ENCODE measurements at places on chromosomes 6 and 20. TPM values are rescaled to one million over a fixed set of nuclear protein-coding genes. Genes with fewer than 3 reads are reported as not detected.
A peak's percentile ranks its signal among the peaks of the same experiment; 100 is the strongest.

KLC4 gene
- total RNA-seq = 17.7 TPM

PSMB8 gene
- total RNA-seq = 67.3 TPM

CST2 gene
- total RNA-seq = not detected

ELOVL2 gene
- 0.29 TPM for total RNA-seq

- H3K36me3 ChIP-seq = no peaks in the 10 kb centered on the region
- H3K4me1 ChIP-seq = no peaks in the 10 kb centered on the region
- DNase-seq = no peak
- H3K27ac ChIP-seq = no peak overlapping the region
- H3K27me3 ChIP-seq = no peaks in the 10 kb centered on the region
Measured at GRCh38 chr6:46287681-46288080, 116.9 kb upstream of the ENPP5 start.

- H3K36me3 ChIP-seq = no peaks in the 10 kb centered on the region
- no peak overlapping the region for H3K4me3 ChIP-seq
- H3K27ac ChIP-seq = no peak overlapping the region
- H3K4me1 ChIP-seq = no peaks in the 10 kb centered on the region
- peak; percentile 83 for DNase-seq
- peaks cover 7% of the 10 kb centered on the region for H3K27me3 ChIP-seq
Measured at GRCh38 chr20:33209789-33210188, 7.4 kb upstream of the BPIFA3 start.

DNA sequence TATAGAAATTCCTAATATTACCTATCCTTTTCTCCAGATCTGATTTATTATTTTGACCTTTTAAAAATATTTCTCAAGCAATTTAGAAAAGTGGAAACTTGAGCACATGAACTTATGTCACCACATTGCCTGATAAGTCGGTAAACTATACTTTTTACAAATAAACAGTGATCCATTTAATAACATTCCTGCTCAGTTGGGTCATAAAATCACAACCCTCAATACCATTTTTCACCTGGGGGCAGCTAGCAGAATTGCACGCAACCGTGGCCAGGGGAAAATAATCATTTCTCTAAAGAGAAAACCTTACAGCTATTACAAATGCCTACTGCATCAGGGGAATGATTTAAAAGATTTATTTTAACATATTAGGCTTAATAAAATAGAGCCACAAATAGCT lies 614.5 kb downstream of the PHF3 start:
- H3K27ac ChIP-seq = no peak overlapping the region
- H3K4me3 ChIP-seq = no peak overlapping the region
- DNase-seq = no peak
- H3K27me3 ChIP-seq = no peaks in the 10 kb centered on the region
- H3K4me1 ChIP-seq = no peaks in the 10 kb centered on the region
- H3K36me3 ChIP-seq = no peaks in the 10 kb centered on the region

DNA sequence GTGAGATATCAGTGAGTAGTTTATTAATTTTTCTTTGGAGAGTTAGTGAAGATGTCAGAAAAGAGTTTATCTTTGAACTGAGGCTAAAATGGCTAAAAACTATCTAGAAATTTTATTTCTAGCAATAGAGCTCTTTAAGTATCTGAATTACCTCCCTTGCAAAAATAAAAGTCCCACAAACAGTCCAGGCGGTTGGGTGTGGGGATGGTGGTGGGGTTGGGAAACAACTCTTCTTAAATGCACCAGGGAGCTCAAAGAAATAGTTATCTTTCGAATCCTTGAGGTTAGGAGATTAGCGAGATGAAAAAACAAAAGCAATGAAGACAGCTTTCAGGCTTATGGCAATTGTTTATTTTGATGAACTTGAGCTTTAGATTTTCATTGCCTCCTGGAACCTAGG lies 1299.1 kb upstream of the ADGRB3 start:
- no peaks in the 10 kb centered on the region for H3K36me3 ChIP-seq
- H3K4me1 ChIP-seq = no peaks in the 10 kb centered on the region
- DNase-seq = no peak
- no peaks in the 10 kb centered on the region for H3K27me3 ChIP-seq

GRCh38 chr20:8601542-8601912 lies 467.4 kb upstream of the PLCB4 start:
- DNase-seq = no peak
- H3K27ac ChIP-seq = no peak overlapping the region
- H3K4me3 ChIP-seq = no peak overlapping the region
- H3K36me3 ChIP-seq = no peaks in the 10 kb centered on the region
- H3K4me1 ChIP-seq = peaks cover 2% of the 10 kb centered on the region

DNA sequence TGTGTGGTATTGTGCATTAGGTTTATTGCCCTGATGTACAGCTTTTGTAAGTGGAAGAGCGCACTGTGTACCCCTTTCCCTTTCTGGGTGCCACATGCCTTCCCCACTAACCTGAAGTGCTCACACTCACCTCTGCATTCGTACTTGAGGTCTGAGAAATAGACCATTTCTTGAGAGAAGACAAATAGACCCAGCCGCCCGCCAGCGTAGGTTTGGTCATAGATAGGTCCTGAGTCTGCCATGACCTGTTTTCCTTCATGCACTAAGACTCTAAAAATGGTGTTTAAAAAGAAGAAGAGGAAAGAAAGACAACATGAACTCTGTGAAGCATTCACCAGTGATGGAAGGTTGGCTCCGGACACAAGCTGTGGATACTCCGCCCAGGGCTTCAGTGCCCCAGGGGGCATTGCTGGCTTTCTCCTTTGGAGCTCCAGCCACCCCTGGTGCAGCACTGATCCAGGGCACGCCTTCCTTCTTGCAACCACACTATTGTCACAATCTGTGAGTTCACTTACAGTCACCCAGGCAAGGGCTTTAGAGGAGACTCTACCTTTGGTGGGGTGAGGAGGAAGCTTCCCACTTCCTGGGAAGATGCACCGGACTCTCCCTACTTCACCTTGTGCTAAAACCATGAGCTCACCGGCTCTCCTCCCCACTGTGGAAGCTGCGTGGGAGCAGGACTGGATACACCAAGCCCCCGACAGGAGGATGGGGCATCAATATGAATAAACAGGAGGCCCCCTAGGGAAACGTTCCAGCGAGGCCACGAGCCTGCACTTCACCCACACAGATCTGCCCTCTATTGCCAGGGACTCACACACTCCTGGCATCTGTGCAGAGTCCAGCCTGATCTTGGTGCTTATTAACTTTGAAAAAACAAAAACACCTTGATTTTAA lies 33.3 kb downstream of the THBS2 start:
- H3K27me3 ChIP-seq = no peaks in the 10 kb centered on the region
- peak; percentile 46 for DNase-seq

- peaks cover 10% of the 10 kb centered on the region for H3K36me3 ChIP-seq
- no peaks in the 10 kb centered on the region for H3K27me3 ChIP-seq
- H3K27ac ChIP-seq = no peak within 1 kb of the TSS
Measured at GRCh38 chr20:62861726-62862336, at the start of gene TCFL5. Gene TCFL5 (minus strand): TSS chr20:62861822. CDS start chr20:62861670, 152 bp downstream.

GRCh38 chr20:31604567-31605030 lies 490 bp upstream of the ID1 start:
- H3K4me3 ChIP-seq = peak overlapping the region; percentile 97
- no peak for DNase-seq
- no peaks in the 10 kb centered on the region for H3K27me3 ChIP-seq
- H3K27ac ChIP-seq = peak overlapping the region; percentile 98
- H3K36me3 ChIP-seq = peaks cover 9% of the 10 kb centered on the region
- peaks cover 46% of the 10 kb centered on the region for H3K4me1 ChIP-seq

DNA sequence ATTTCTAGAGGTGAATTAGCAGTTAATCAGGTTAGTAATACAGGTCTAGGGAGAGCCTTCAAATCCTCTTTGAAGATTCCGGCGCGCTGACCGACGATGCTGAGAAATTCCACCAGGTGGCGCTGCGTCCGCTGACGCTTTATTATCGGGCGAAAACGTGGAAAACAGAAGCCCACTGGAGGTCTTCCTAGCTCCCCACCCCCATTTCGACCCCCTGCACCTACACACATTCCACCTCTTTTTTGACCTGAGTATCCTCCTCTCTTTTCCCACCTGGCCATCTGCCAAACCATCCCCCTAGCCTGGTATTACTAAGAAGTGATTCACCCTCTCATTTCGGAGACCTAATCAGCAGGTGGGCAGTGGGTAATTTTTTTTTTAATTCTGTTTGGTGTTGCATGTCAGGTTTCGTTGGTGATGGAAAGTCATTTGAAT lies 65.4 kb upstream of the RIN2 start:
- no peak overlapping the region for H3K27ac ChIP-seq
- DNase-seq = no peak
- H3K4me1 ChIP-seq = peaks cover 11% of the 10 kb centered on the region
- peak overlapping the region; percentile 46 for H3K4me3 ChIP-seq
- no peaks in the 10 kb centered on the region for H3K27me3 ChIP-seq
- no peaks in the 10 kb centered on the region for H3K36me3 ChIP-seq

DNA sequence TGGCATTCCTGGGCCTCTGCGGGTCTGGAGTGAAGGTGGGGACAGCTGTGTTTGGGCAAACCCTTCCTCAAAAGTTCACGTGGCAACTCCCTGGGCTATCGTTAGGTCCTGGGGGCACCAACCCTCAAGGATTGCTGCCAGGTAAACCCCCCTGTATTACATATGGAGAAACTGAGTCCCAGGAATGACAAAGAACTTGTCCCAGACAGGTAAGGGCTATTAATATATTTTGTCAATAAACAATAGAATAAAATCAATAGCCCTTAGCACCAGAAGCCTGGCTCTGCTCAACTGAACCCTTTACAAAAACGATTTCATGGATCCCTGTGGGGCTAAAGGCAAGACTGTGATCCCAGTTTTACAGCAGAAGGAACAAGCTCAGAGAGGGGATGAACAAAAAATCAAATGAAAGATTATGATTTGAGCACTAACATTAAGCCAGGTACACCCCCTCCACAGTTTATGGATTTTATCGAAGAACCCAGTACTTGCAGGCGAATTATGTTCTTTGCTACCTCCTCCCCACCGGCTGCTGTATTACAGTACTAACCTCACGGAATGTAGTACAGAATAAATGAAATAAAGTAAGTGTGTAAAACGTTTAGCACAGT lies 2.7 kb downstream of the ID1 start:
- DNase-seq = peak; percentile 79
- H3K4me3 ChIP-seq = peak overlapping the region; percentile 97
- H3K27me3 ChIP-seq = no peaks in the 10 kb centered on the region
- H3K4me1 ChIP-seq = peaks cover 50% of the 10 kb centered on the region
- peak overlapping the region; percentile 21 for H3K27ac ChIP-seq
- peaks cover 9% of the 10 kb centered on the region for H3K36me3 ChIP-seq

GRCh38 chr6:159090530-159091480 lies 46.0 kb upstream of the TAGAP start:
- no peak overlapping the region for H3K27ac ChIP-seq
- no peaks in the 10 kb centered on the region for H3K4me1 ChIP-seq
- H3K27me3 ChIP-seq = peaks cover 6% of the 10 kb centered on the region
- no peak overlapping the region for H3K4me3 ChIP-seq
- DNase-seq = no peak

DNA sequence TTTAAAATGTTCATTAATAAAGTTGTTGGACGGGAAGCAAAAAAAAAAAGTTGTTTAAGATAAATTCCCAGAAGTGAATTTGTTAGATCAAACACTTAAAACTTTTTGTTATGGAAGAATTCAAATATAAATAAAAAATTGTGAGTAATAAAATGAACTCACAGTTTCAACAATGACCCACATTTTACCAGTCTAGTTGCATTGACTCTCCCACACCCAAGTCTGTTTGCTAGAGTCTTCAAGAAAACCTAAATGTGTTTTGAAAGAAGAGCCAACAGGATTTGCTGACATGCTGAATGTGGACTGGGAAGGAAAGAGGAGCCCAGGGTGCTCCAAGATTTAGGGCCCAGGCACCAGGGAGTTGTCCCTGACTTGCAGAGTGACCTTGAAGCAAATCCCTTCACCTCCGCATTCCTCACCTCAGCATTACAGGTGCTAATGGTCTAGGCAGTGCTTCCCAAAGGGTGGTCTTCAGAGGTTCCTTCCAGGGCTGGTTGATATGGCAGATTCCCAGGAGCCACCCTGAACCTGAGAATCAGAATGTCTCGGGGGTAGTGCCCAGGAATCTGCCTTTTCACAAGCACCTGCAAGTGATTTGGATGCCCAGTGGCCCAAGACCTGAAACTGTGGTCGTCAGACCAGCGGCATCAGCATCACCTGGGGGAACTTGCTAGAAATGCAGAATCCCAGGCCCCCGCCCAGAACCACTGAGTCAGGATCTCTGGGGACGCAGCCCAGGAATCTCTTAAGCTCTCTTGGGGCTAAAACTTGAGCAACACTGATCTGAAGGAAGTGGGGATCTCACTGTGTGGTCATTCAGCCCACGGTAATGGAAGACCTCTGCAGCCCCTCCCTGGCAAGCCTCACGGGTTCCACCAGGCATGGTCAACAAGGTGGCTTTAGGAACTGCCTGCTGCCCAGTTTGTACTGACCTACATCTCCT lies 31.1 kb downstream of the POFUT1 start:
- no peak overlapping the region for H3K4me3 ChIP-seq
- peaks cover 22% of the 10 kb centered on the region for H3K36me3 ChIP-seq
- no peak overlapping the region for H3K27ac ChIP-seq

GRCh38 chr6:118709859-118710350 lies 58.5 kb upstream of the CEP85L start:
- no peaks in the 10 kb centered on the region for H3K36me3 ChIP-seq
- H3K27me3 ChIP-seq = no peaks in the 10 kb centered on the region
- peak overlapping the region; percentile 96 for H3K27ac ChIP-seq
- H3K4me3 ChIP-seq = peak overlapping the region; percentile 65
- peaks cover 71% of the 10 kb centered on the region for H3K4me1 ChIP-seq

DNA sequence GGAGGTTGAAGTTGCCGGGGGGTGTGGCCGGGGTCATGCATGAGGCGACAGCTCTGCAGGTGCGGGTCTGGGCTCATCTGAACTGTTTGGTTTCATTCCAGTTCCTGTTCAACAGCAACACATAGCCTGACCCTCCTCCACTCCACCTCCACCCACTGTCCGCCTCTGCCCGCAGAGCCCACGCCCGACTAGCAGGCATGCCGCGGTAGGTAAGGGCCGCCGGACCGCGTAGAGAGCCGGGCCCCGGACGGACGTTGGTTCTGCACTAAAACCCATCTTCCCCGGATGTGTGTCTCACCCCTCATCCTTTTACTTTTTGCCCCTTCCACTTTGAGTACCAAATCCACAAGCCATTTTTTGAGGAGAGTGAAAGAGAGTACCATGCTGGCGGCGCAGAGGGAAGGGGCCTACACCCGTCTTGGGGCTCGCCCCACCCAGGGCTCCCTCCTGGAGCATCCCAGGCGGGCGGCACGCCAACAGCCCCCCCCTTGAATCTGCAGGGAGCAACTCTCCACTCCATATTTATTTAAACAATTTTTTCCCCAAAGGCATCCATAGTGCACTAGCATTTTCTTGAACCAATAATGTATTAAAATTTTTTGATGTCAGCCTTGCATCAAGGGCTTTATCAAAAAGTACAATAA lies 72.5 kb downstream of the PTPN1 start:
- H3K27ac ChIP-seq = no peak overlapping the region
- H3K4me1 ChIP-seq = peaks cover 10% of the 10 kb centered on the region
- no peaks in the 10 kb centered on the region for H3K27me3 ChIP-seq
- peaks cover 85% of the 10 kb centered on the region for H3K36me3 ChIP-seq
- H3K4me3 ChIP-seq = no peak overlapping the region

- peak; percentile 59 for DNase-seq
- H3K27me3 ChIP-seq = no peaks in the 10 kb centered on the region
- no peaks in the 10 kb centered on the region for H3K36me3 ChIP-seq
- H3K4me1 ChIP-seq = peaks cover 30% of the 10 kb centered on the region
Measured at GRCh38 chr20:53706466-53707370, 113.1 kb upstream of the ZNF217 start.
